ENCODE measurements at places on chromosomes 4 and X.

DNA sequence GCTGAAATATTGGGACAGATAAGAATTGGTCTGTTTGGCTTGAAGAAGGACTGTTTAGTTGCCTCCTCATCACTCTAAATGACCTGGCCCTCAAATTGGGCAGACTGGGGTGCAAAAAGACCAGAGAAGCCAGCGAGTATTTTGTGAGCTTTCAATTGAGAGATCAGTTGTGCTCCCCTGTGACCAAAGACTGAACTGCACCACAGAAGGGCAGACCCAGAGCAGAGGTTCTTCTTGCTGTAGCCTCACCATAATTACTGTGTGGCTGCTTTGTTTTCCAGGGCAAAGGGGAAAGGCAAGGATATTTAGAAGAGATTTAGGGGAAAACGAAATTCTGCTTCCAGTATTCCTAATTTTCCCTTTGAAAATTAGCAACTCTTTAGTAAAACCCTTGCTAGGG lies 104.0 kb upstream of the MBNL3 start:
- DNase-seq, result no peak

GRCh38 chrX:53323196-53323595 lies 41.8 kb upstream of the IQSEC2 start:
- DNase-seq, result no peak

DNA sequence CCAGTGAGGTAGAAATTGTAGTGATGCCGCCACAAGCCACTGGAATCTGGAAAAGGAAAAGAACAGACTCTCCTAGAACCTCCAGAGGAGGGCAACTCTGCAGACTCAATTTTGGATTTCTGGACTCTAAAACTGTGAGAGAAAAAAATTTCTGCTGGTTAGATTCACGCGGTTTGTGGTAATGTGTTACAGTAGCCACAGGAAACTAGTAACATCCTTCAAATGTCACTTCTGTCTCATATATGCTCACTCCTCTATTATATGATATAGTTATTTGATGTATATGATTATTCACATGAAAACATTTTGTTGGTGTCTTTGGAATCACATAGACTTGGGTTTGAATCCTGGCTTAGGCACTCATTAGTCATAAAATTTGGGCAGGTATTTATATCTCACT lies 18.8 kb downstream of the LDOC1 start:
- DNase-seq, result no peak

GRCh38 chr4:87614292-87614890 lies 6.1 kb downstream of the DSPP start:
- DNase-seq, result no peak

DNA sequence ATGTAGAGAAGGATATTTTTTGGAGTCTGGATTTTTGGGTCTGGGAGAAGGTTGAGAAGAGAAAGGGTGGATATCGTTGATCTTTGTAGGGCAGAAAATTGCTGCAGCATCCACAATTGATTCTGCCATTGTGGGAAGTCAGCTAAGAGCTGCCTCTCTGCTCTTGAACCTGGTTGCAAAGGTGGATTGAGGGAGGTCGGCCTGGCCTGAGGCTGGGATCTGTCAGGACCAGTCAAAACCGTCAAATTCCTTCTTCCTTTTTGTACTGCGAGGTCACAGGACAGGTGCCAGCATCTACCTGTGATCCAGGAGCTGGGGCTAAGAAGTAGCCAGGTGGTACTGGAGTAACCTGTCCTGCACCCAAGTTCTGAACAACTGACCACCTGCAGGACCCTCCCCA lies 93.7 kb downstream of the SHOX start:
- DNase-seq, result no peak

DNA sequence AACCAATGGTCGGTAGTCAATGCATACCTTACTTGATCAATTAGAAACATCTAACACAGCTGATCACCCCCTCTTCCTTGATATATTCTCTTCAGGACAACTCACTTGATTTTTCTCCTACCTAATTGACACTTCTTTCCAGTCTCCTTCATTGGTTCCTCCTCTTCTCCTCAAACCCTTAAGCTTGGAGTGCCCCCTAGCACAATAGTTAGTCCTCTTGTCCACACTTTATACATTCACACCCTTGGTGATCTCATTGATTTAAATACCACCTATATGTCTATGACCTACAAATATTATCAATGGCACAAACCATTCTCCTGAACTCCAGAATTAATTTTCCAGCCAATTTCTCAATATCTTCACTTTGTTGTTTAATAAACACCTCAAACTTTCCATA lies 724.0 kb downstream of the ADGRL3 start:
- DNase-seq, result no peak

GRCh38 chr4:102008711-102009110 lies 218.2 kb downstream of the BANK1 start:
- DNase-seq, result no peak

GRCh38 chr4:130486186-130486585 lies 1390.2 kb downstream of the C4orf33 start:
- no peak for DNase-seq

DNA sequence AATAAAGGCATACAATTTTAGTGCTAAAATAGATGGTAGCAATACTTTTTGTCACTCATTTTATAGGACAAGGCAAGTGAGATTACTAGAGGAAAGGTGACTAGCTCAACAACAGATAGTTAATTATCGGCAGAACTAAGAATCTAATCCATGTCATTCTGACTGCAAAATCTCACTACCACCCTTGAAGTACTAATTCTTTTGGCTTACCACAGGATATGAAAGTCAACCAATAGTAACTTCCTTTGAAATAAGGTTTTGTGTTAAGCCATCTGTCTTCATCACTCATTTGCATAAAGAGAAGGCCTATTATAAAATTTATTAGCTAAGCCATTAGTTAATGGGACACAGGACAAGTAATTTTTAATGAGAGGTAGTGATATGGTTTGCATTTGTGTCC lies 25.3 kb upstream of the ZMAT1 start:
- DNase-seq, result no peak

DNA sequence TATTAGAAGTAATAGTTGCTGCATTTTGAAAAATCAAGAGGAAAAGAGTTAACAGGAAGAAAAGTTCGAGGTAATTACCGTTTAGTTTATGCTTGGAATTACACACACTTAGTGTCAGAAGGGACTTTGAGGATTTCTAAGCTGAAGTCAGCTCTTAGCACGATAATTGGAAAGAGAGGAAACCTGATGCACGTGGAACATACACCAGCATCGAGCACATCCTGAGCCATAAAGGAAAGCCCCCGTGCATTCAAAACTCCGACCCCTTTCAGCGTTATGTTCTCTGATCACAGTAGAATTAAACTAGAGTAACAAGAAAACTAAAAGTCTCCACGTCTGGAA lies 400 bp upstream of the PAQR3 start:
- no peak for DNase-seq

GRCh38 chr4:2831611-2832308 lies 11.9 kb upstream of the ADD1 start:
- no peak for DNase-seq

DNA sequence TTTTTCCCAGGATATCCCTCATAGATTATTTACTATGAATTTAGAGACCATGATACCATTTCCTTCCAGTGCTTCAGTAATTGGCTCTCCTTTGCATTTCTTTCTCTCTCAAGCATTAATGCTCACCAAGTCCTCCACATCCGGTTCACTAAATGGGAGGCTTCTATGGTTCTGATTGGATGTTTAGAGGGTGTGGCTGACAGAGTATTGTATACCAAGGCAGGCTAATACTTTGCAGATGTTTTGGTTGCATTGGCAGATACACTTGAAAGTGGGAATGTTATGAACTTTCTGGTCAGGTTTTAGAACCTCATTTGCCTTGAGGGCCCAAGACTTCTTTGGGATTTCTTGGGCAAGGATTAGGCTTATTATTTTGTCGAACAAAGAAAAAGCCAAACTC lies 24.2 kb downstream of the CBLL2 start:
- DNase-seq, result no peak

GRCh38 chr4:26141051-26141721 lies 179.6 kb upstream of the RBPJ start:
- DNase-seq, result no peak

DNA sequence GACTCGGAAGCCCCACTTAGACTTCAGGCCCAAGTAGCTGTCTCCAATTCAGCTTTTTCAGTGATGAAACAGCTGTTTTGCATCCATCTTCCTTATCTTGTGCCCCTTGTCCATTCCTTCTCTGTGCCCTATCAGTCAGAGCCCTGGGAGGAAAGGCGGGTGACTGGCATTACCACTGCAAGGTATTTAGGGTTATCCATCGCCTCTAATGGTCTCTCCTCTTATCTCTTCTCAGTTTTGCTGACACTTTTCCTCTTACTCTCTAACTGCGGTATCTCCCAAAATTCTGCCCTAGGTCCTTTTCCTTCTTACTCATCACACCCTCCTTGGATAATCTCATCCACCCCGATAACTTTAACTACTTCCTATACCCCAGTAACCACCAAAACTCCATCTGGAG lies 13.7 kb downstream of the GAB3 start:
- no peak for DNase-seq

DNA sequence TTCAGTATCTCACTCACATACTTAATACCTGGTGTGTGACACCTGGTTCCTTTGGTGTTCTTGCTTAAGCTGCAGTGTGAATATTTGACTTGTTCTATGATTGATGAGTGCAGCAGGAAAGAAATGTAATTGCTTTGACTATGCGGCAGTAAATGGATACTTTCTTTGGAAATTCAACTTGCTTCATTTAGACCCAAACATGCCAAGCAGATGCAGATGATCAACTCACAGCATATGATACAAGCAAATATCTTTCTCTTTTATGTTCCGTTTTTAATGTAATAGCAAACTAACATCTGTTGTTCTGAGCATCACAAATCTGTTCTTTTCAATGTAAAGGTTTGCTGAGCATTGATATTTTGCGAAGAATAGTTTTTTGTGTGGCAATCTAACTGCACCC lies 549.5 kb downstream of the C4orf33 start:
- no peak for DNase-seq

DNA sequence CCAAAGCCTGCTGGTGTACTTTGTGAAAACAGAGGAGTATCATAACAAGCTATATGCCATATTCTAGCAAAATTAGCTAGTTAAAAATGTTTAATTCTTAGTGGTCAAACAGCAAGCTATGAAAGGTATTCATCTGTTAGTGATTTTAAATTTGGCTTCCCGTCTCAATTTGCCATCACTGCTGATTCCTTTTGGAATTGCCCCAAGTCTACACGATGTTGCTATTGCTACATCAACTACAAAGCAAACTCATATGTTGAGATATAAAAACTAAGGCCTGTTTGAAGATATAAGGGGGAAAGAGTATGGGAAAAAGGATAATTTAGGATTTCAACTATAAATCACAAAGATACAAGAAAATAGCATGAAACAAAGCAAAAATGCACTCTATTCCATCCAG lies 146.1 kb downstream of the COL25A1 start:
- no peak for DNase-seq

- DNase-seq, result no peak
Observed at GRCh38 chr4:94974773-94975172, 217.0 kb downstream of the BMPR1B start.

DNA sequence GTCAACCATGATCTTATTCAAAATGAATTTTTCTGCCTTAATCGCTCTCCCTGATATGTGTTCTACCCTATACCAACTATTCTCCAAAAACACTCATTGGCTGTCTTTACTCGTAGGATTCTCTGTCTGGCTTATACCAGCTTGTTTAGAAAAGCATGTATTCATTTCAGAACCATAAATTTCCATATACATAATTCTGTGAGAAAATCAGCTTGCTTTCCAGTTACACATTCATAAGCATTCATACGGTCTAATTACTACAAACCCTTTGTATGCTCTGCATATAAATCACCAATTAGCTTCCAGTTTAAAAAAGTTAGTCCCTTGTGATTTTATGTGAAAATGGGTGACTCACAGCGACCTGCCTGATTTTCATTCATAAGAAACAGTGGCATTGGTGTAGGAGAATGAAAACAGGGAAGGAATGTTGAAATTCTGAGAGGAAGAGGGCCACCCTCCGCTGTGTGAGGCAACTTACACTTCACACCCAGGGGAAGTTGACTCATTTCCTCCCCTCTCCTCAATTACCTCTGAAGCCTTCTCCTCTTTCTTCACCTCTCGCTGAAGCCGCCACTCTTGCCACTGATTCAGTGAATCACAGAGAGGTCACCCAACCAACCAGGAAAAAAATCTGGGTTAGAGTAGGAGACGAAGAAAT lies 63.3 kb downstream of the MEPE start:
- no peak for DNase-seq

- DNase-seq, result no peak
Observed at GRCh38 chr4:72966652-72967051, 102.9 kb downstream of the COX18 start.

DNA sequence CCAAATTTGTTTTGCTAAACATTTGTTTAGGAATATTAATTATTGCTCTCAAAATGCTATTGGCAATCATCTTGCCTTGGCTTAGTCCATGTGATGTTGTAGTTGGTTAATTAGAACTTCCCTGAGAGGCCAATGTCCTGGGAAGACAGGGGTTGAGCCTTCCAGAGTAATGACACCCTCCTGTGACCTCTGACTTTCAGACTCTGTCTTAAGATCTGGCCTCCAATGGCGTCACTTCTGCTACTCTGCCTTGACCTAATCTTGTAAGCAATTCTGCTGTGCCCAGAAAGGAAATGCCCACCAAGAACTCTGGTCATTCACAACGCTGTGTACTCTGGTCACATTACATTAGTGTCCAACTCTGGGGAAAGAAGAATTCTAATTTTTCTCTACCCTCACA lies 111.9 kb downstream of the SH3RF1 start:
- DNase-seq, result no peak

- no peak for DNase-seq
Observed at GRCh38 chr4:76199664-76200211, 13.9 kb downstream of the SCARB2 start.

GRCh38 chrX:147550217-147550616 lies 361.5 kb upstream of the FMR1 start:
- no peak for DNase-seq

DNA sequence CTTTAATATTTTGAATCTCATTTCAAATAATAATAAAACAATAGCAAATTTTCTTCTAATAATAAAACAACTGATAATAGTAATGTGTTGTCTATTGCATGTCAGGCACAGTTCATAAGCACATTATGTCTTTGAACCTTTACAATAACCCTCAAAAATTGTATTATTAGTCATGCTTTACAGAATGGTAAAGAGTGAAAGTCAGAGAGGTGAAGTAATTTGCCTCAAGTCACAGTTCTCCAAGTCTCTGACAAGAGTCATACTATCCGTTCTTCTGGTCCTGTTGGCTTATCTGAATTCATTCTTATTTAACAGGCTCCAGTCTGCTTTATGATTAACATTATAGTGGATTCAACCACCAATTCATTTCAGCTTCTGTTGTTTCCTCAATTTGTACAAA lies 313.0 kb downstream of the AFF2 start:
- no peak for DNase-seq

DNA sequence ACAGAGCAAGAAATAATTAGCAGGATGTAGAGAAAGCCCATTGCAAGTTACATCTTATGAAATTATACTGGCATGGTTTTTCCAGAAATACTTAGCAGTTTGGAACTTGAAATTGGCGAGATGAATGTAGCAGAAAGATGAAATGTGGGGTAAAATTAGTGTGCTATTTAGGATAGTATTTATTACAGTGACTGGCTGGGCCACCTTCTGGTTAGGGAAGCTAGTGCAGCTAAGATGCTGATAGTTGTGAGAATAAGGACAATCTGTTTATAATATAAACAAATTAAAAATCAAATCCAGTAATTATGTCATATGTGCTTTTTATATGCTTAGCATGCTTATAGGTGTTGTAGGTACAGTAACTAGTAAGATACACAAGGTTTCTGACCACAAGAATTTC lies 74.8 kb downstream of the IL15 start:
- no peak for DNase-seq

- no peak for DNase-seq
Observed at GRCh38 chr4:175971388-175972179, 94.1 kb upstream of the WDR17 start.

- no peak for DNase-seq
Observed at GRCh38 chr4:84878090-84878489, 88.4 kb downstream of the WDFY3 start.

All from stimulated activated CD8-positive, alpha-beta memory T cell treated with anti-CD3 and anti-CD28 coated beads, Interleukin-4, amount 100 ng/mL, for 4 hours (primary cell).